ENCODE measurements at places on chromosomes 16 and 17.

GRCh38 chr16:10561425-10561824 is 19.0 kb downstream of the EMP2 start:
- no peak for DNase-seq

DNA sequence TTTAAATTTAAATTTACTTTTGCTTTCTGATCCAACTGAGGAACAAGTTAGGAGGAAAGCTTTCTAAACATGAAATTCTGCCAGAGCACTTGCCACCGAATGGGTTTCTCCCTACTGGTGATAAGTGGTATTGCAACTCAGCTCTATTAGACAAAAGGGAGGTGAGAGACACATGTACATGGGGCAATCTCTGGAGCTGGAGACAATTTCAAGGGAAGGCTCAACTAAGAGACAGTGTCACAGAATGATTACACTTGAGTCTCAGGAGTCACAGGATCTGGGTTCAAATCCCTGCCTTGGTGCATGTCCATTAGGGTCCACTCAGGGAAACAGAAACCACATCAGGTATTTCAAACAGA is 37.4 kb downstream of the SOCS1 start:
- no peak for DNase-seq

DNA sequence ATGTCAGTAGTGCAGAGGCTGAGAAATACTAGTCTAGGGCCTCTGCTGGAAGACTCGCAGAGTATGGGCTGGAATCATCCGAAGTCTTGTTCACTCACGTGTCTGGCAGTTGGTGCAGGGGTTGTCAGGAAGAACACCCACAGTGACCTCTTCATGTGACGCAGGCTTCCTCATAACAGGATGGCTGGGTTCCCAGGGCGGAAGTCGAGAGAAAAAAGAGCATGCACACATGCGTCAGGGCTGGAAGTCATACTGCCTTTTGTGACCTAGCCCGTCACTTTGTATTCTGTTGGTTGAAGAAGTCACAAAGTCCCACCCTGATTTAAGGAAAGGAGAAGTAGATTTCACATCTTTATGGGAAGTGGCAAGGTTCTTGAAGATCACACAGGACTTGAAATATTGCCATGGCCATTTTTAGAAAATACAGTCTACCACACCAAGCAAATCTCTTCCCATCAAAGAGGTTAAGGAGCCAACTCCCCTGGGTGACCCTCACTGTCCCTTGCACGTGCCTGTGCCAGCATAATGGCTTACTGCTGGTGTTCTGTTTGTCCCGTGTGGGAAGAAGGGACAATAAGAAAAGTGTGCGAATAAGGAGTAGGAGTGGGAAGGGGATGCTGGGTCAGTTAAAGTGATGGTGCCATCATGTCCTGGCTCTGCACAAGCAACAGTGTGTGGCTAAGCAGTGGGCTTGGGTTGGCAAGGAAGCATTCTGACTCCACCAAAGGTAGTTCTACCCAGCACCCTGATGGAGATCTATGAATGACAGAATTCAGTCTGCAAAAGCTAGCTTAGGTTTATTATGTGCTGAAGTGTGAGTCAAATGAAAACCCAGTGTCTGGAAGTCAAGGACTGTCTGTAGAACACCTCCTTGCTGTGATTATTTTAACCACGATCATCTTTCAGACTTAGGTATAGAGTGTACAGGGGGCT is 28.1 kb downstream of the HEATR3 start:
- DNase-seq: peak; percentile 55

- DNase-seq: no peak
These were observed 27.7 kb downstream of the SRL start for GRCh38 chr16:4214215-4214621.

DNA sequence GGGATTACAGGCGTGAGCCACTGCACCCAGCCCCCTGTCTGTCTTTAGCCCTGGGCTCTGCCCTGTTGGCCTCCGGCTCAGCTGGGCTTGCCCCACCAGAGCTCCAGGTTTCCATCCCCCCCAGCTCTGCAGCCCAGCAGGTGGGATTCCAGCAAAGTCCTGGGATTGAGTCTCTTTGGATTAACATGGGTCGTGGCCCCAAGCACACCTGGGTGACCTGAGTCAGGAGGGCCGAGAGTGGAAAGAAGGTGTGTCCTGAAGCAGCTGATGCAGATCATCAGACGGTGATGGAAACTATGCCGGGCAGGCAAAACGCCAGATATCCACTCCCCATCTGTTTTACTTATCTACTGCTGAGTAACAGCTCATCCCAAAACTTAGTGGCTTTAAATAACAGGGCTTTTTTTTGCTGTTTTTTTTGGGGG is 72.5 kb downstream of the KNOP1 start:
- DNase-seq: peak; percentile 66

GRCh38 chr16:84058664-84059063 is 16.1 kb upstream of the SLC38A8 start:
- no peak for DNase-seq

- DNase-seq: no peak
These were observed 15.6 kb upstream of the TRIM25 start for GRCh38 chr17:56929362-56929969.

DNA sequence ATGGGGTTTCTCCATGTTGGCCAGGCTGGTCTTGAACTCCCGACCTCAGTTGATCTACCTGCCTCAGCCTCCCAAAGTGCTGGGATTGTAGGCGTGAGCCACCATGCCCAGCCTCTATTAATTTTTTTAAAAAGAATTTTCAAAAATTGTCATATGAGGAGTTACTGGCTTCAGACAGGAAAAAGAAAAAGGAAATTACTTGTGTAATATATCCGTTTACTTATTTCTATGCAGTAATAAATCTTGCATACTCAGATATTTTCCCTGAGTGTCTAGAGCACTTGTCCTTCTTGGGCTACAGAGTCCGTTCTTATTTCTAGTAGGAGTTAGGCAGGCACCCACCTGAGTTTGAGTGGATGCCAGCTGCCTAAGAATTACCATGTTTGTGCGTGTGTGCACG is 85.8 kb downstream of the VMP1 start:
- DNase-seq: no peak

DNA sequence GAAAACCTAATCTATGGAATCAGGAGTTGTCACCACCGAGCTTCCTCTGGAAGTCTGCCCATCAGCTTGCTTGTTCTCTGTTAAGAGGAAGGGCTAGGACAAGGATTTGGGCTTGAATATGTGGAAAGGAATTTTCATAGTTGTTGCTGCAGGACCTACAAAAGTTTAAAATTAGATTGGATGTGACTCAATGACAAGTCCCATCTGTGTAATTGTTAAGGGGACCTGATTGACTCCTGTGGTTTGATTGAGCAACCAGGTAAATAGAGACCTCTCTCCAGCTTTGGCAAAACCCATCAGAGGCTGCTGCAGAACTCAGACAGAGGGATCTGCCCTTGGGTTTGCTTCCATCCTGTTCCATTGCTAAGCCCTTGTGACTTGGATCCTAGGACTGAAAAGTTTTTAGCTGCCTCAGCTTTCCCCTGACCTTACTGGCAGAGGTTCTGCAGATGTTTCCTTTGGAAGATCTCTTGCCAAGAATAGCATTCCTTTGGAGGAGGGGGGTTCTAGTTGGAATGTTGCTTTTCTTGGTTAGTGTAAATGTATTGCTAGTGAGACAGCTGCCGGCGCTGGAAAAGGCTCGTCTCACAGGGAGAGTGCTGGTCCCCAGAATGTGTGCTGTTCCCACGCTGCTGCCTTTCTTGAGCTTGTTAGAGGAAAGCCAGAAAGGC is 50.0 kb downstream of the SF3B3 start:
- DNase-seq: peak; percentile 83

DNA sequence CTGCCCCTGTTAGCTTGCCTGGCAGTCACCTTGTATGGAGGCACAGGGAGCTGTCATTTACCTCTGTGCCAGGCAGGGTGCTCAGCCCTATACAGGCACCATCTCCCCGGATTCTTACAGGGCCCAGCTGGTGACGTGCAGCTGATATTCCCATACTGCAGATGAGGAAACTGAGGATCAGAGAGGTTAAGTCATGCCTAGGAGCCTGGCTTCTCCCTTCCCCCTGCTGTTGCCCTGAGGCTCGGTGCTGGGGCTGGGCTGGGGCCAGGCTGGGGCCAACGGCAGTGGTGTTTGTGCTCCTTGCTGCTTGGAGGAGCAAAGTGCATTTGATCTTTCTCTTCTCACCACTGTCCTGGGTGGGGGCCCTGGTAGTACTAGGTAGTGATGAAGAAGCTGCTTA is 54.7 kb upstream of the IL34 start:
- DNase-seq: no peak

DNA sequence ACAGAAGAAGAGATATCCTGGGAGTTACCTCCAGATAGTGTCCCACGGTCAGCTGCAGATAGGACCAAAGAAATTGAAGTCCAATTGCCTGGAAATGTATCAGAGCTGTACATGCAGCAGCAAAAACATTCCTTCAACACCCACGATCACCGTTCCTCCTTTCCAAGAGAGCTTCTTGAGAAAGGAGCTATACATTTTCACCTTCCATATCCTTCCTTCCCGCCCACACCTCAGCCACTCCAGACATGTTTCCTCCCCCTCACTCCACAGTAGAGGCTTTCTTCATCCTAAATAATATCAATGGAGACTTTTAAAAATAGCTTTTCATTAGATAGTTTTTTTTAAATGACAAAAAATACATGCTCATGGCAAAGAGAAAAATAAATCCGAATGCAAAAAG is 87.6 kb downstream of the HS3ST2 start:
- DNase-seq: no peak

DNA sequence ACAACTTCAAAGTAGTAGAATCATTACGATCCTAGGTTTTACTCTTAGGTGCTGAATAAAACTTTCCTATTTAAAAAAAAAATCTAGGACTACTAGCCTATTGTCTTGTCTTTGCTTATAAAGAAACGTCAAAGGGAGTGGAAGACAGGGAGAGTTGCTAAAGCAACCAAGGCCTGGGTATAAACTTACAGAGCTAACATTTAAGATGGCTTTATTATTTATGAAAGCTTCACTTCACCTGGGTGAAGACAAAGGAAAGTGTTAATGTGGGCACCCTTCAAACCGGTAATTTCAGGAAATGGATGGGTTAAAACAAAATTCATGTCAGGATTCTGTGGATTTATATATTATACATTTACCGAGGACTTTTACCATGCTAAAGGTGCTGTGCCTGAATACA is 2.5 kb downstream of the DUSP14 start:
- no peak for DNase-seq

DNA sequence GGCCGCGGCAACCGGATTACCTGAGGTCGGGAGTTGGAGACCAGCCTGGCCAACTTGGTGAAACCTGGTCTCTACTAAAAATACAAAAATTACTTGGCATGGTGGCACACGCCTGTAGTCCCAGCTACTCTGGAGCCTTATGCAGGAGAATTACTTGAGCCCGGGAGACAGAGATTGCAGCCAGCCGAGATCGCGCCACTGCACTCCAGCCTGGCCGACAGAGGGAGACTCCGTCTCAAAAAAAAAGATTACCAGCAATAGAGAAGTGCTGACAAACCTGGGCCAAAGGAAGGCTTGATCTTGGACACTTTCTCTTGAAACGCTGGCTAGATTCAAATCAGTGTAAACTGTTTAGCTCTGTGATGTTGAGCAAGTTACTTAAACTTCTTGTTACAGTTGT is 4.3 kb downstream of the MT1H start:
- peak; percentile 45 for DNase-seq

DNA sequence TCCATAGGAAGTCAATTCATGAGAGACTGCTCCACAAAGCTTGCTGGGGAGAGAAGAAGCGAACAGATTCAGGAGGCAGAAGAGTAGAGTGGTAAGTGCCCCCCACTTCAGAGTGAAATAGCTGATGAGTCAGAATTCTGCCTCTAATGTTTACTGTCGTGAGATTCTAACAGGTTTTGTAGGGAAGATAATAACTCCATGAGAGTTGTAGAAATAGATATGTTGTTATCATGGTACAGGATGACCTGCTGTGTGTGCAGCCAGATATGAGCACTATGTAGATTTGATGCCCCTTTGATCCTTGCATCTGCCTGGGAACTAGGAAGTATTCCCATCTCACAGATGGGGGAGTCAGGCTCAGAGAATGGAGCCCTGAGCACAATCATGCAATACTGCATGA is 502.4 kb upstream of the CDH11 start:
- no peak for DNase-seq

- DNase-seq: no peak
These were observed 23.9 kb downstream of the NLRC3 start for GRCh38 chr16:3553138-3553923.

GRCh38 chr16:25614716-25615265 is 77.0 kb upstream of the HS3ST4 start:
- no peak for DNase-seq

GRCh38 chr17:78374189-78374588 is 4.3 kb upstream of the PGS1 start:
- no peak for DNase-seq

DNA sequence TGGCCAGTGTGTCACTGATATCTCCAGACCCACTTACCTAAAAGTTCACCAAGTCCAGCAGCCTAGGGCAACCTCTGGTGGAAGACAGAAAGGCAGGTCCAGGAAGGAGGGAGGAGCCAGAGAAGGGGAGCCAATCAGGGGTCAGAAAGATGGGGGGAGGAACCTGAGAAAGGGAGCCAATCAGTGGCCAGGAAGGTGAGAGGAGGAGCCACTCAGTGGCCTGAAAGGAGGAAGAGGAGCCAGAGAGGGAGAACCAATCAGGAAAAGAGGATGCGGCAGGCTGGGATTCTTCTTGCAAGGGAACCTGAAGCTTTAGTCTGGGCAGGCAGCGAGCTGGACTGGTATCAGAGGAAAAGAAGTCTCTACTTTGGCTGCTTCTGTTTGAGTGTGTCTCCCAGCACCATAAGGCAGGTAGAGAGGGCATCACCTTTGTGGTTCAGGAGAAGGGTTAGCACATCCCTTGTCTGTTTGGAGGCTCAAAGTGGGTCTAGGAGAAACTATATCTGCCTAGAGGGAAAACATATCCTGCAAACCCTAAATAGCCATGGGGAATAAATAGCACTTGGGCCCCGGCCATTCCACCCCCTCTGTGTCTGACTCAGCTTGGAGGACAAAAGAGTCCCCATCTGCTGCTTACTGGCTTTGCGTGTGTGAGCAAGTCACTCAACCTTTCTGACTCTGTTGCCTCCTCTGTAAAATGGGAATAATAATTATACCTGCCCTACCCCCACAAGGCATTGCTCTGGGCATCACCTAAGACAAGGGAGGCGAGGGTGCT is 43.4 kb upstream of the CRHR1 start:
- peak; percentile 26 for DNase-seq

DNA sequence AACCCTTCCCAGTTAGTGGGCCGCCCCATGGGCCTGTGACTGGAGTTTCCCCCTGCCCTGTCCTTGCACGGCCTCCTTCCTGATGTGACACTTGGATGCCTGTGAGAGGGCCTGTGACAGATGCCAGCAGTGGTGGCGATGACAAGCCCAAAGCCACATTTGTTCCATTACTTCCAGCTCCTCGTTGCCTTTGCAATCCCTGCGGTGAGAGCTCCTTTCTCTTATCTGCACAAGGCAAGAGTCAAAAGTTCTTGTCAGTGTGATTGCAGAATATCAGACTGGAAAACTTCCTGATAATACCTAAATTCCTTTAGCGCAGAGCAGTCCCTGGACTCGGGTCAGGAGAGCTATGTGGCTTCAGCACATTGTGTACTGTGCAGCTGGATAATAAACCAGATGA is 54.4 kb upstream of the ARHGAP44 start:
- DNase-seq: no peak

- DNase-seq: peak; percentile 52
These were observed 39.0 kb upstream of the KDM8 start for GRCh38 chr16:27164352-27164751.
